ENCODE measurements at places on chromosomes 1 and 21. TPM values are rescaled to one million over a fixed set of nuclear protein-coding genes. Genes with fewer than 3 reads are reported as not detected.

- no peak for DNase-seq
Measured at GRCh38 chr1:94619731-94620130, 78.2 kb upstream of the F3 start.

GRCh38 chr1:23553231-23554126 lies 5.8 kb downstream of the ID3 start:
- DNase-seq = peak; percentile 28

DNA sequence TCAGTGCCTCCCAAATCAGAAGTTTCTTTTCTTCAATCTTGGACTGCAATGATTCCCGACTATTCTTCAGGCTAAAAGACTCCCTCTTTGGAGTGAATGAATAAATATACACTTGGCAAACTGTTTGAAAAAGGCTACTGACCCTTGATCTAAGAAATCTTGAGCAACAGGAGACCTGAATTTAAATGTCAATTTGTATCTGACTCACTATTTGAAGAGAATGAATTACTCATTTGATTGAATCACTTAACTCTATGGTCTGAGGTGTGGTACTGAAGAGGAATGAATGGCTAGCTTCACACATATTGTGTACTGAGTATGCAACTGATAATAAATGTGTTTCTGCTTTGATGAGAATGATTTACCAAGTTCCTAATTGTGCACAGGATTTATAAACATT lies 4.6 kb upstream of the SMG7 start:
- peak; percentile 24 for DNase-seq

Gene PTAFR
- total RNA-seq = not detected

GRCh38 chr1:208643005-208643597 lies 398.9 kb upstream of the PLXNA2 start:
- DNase-seq = no peak

- DNase-seq = no peak
Measured at GRCh38 chr1:101632548-101633272, 364.0 kb downstream of the OLFM3 start.

DNA sequence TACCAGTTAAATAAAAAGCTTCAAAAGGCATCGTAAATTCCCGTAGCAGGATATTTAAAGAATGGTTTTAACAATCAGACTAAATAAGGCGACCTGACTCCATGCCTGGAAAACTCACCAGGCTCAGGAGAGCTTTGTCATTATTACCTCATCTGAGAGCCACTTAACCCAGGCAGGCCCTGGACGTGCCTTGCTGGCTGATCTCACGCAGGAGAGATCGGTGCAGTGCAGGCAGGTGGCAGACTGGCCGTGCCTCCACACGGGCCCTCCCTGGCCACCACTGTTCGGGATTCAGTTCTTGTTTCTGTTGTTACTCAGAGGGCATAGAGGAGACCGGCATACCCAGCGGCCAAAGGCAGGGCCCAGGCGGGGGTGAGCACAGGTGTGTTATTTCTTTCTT lies 6.4 kb downstream of the MT1HL1 start:
- no peak for DNase-seq

DNA sequence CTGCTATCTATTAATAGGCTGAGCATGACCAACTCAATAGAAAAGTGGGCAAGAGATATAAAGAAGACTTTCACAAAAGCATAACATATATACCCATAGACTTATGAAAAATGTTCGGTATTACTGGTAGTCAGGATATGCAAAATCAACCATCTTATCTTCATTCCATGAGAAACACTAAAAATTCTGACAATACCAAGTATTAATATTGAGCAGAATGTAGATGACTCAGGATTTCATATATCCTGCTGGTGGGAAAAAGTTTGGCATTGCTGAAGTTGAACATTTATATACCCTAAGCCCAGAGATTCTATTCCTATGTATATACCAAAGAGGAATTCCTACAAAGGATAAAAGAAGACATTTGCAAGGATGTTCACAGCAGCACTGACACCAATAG lies 138.3 kb downstream of the CLEC20A start:
- no peak for DNase-seq

Gene GNG4
- total RNA-seq = 0.32 TPM

Gene CCDC30
- total RNA-seq = 0.65 TPM

Gene PDZK1
- total RNA-seq = 0.97 TPM

Gene IGSF21
- not detected for total RNA-seq

- peak; percentile 13 for DNase-seq
Measured at GRCh38 chr1:232937741-232938375, 12.6 kb upstream of the NTPCR start.

- no peak for DNase-seq
Measured at GRCh38 chr1:31583995-31584868, 7.9 kb downstream of the TINAGL1 start.
